ENCODE measurements at places on chromosomes 5 and 9.

- DNase-seq = no peak
Measured at GRCh38 chr9:36322462-36322861, 64.2 kb upstream of the GNE start.

DNA sequence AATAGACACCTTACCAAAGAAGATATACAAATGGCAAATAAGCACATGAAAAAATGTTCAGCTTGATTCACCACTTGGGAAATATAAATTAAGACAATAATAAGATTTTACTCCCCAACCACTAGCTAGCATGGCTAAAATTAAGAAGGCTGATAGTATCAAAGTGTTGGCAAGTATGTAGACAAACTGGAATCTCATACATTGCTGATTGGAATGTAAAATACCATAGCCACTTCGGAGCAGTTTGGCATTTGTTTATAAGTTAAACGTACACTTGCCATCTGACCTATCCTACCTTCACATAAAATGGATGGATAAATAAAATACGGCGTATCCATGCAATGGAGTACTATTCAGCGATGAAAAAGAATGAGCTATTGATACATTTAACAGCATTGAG is 129.2 kb downstream of the ZNF462 start:
- DNase-seq = no peak

DNA sequence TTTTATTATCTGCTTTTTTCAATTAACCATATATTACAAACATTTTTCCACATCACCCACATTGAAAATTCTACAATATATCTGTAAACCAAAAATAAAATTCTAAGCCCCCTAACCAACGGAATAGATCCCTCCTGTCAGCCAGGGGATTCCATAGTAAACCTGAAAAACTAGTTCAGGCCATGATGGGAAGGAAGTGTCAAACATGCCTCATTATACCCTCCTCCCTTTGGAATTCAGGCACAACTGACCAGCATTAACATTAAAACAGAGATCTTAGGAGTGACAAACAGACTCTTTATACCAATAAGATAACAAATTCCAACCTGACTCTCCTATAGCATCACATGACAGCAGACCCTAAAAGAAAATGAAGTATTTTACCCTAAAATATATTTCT is 113.7 kb upstream of the DMRT1 start:
- DNase-seq = no peak

DNA sequence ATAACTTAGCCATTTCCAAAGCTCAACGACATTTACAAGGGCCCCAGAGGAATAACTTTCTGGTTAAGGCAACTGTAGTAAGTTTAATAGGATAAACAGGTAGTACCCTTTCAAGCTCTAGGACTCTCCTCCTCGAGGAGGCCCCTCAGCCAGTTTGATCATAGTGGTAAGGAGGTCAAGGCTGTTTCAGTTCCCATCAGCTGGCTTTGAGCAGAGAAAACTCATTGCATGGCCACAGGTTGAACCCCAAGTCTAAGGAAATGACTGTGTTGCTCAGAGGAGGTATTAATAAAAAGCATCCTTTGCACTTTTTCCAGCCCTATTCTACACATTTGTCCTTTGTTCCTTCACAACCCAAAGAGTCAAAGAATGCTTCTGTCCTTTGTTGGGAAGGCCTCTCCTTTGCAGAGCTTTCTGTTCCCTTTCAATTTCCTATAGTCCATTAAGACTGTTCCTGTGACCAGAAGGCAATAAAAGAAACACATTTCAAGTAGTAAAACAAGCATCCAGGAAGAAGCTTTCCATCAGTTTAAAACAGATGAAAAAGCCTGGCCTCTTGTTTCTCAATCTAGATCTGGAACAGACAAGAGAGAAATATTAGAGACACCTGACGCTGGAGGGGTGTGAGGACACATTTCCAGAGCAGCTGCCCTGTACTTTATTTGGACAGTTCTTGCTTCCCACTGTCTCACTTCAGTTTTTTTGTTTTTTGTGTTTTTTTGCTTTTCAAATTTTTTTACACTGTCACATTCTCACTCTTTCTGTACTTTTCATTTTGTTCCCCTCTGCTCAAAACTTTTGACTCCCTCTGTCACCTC is 54.1 kb downstream of the PRRC1 start:
- DNase-seq = no peak

DNA sequence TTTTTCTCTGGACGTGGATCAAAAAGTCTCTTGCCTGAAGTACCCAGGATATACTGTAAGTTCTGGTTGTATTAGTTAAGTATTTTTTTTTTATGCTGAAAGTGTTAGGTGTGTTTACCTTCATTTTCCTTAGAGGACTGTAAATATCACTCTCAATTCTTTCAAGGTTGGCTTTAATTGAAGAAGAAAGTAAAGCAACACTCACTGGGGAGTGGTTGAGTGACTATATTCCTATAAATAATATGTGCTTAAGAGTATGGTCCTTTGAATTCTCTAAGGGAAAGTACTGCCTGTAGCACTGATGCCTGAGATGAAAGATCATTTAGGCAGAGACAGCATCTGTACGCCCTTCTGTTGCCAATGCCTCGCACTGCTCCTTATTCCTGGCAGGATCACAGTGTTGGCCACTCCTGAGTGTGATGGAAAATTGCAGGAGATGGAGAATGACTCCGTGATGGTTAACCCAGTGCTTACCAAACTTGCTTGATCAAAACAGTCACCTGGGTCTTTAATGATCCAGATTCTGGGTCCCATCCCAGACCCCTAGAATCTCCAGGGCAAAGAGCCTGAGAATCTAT is 182.0 kb upstream of the MPDZ start:
- DNase-seq = no peak

DNA sequence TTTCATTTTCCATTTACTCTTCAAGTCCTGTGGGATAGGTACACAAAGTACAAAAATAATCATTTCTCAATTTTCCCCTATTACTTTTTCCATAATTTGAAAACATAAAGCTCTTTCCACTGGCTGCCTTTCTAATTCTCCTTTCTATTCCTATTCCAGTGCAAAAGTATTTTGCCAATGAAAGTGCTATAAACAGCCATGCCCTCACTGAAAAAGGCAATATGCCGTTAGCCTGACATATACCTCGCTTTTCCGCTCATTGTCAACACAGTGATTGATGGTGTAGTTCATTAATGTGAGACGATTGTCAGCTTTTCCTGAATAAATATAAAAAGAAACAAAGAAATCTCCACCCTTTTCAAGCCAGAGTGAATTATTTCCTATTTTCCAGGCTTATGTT is 97.5 kb downstream of the EBF1 start:
- DNase-seq = no peak

DNA sequence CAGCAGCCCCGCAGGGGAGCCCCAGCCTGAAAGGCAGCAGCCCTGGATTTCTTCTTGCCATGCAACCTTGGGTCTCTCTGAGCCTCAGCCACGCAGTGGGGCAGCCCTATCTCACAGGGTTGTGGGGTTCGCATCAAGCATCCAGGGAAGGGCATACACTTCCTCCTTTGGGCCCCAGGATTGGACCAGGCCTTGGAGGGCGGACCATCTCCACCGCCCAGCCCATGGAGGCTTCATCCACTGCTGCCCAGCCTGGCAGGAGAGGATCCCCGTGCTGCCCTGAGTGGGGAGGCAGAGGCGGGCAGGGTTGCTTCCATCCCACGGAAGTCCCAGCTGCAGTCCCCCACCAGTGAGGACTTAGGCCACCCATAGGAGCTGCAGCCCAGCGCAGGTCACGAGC is 5.3 kb downstream of the ADAMTS2 start:
- no peak for DNase-seq

GRCh38 chr9:127568971-127569885 is 42.8 kb upstream of the STXBP1 start:
- peak; percentile 63 for DNase-seq

GRCh38 chr5:139863855-139864558 is 68.4 kb downstream of the PSD2 start:
- DNase-seq = peak; percentile 20

GRCh38 chr9:6793203-6793602 is 35.4 kb downstream of the KDM4C start:
- no peak for DNase-seq

DNA sequence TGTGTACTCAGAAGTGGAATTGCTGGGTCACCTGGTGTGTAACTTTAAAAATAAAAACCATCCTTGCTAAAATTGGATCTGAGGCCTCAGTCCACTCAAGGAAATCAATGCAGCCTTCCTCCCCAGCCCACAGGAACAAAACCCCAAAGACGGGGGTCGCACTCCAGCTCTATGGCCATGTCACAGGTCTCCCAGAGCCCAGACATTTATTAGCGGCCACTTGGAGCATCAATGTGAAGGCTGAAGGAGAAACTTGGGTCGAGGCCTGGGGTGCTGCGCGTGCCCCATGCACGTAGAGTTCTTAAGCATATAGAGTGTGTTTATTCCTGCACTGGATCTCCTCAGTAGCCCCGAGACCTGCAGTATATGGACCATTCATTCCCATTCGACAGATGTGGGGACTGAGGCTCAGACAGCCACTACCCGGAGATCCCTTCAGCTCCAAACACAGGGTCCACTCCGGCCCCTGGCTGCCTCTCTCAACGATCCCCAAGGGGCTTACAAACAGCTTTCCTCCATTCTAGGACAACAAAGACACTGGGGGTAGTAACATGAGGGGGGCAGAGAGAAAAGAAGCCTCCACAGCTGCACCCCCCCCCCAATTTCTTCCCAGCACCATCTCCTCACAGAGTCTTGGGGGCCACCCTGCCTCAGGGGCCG is 14.3 kb upstream of the OLFM1 start:
- DNase-seq = no peak

DNA sequence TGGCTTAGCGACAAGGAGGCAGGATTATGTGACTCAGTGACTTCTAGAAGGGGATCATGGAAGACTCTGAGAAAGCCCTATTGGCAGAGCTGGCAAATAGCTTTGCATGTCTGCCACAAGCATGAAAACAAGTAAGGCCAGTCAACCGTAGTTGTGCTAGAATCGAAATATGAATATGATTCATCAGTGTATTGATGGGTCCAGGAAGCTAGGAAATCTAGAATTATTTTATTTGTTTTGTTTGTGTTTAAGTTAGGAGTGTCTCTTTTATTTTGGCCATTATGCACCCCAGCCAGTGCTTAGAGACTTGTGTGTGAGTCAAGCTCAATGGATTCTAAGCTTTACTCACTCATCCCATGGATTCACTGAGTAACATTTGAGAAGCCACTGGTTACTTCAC is 3.8 kb upstream of the ITGA2 start:
- no peak for DNase-seq

DNA sequence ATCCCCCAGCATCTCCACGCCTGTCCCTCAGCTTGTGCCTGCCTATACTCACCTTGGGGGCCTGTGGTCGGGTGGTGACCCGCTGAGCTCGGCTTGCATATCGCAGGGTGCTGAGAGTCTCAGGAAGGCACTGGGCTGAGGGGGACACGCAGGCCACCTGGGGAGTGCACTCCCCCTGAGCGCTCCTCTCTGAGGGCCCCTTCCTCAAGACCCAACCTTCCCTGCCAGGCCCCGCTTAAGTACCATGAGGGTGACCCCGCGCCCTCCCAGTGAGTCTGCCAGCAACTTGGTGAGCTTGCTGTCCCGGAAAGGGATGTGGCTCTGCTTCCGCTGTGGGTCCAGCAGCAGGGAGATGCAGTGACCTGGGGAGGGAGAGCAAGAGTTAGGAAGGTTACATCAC is 4.1 kb downstream of the KIF12 start:
- no peak for DNase-seq

GRCh38 chr5:94782383-94782782 is 163.9 kb downstream of the SLF1 start:
- no peak for DNase-seq

DNA sequence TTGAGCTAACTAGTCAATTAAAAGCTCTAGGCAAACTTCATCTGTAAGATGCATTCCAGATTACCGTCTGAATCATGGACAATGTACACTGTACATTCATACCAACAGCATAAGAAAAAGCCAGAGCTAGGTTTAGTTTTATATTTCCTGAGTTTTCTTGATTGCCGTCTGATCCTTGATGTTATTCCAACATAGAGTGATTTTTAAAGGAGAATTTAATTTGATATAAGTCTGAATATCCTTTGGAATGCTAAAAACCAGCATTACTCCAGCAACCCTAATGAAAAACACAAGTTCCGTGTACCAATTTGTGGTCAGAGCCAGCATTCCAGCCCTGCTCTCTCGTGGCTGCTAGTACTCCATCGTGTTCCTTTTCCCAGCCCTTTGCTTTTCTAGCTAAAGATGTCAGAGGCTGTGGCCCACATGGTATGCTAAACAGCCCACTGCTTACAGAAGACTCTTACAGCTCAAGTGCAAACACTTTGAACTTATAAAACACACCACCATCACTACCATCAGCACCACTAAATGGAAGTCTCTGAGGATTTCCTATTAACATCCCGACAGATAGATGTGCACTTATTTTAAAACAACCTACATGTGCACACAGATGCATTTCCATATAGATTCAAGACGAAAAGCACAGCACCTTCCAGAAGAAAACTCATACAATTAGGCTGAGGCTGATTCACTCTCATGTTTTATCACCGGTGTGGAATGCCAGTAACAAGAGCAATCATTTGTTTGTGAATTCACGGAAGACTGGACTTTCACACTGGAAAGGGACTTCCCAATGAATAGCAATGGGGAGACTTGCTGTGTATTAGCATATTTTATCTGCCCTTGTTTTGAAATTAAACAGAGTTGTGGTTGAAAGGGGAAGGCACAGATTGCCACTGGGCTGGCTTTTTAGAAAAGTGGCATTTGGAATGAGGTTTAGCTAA is 246.9 kb upstream of the GAS1 start:
- no peak for DNase-seq

DNA sequence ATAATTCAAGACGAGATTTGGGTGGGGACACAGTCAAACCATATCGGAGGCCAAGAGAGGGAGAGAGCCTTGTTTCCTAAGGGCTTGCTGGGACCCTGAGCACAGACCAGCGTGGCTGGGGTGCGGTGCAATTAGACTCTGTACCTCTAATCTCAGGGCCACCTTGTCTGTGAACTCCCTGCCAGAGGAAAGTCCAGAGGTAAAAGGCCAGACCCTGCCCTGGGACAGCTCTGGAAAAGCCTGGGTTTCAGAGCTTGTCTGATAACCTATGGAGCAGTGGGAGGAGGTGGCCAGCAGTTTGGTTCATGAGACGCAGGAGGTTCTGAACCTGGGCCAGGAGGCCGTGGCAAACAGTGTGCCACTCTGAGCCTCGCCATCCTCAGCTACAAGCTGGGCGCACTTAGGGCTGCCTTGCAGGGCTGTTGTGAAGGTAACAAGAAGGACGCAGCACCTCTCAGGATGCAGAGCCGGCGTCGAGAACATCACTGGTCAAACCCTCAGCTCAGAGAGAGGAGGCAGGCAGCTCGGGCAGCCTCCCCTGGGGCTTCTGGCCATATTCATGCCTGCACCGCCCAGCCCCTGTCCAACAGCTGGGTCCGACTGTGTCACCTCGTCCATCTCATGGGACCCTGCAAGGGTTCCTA is 4.8 kb upstream of the DOLPP1 start:
- DNase-seq = no peak

GRCh38 chr5:119328753-119329602 is 26.8 kb upstream of the TNFAIP8 start:
- peak; percentile 40 for DNase-seq

All from stimulated activated CD8-positive, alpha-beta memory T cell treated with anti-CD3 and anti-CD28 coated beads, Interleukin-12 subunit alpha, Interleukin-12 subunit beta, amount 100 ng/mL, for 4 hours (primary cell).